ENCODE measurements at places on chromosomes 2 and 18.

GRCh38 chr2:25966531-25967270, 15.6 kb downstream of the KIF3C start:
- no peak for DNase-seq

- no peak for DNase-seq
Observed at GRCh38 chr2:167114018-167114417, 225.7 kb downstream of the XIRP2 start.

DNA sequence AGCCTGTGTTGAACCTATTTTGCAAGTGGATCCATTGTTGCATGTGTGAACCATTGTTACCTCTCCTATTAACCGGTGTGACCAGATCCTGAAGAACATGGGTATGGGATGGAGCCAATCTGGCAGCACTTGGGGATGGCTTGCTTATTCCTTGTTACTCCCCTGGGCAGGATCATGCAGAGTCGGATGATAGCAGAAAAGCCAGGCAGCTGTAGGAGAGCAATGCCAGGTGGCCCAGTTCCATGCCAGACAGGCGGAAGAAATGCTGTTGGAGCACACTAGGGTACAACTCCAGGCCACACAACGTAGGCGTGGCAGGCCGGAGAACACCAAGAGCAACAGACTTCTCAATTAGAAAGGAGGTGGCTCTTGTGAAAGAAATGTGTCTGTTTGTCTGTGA, 16.3 kb upstream of the MYO1B start:
- no peak for DNase-seq

DNA sequence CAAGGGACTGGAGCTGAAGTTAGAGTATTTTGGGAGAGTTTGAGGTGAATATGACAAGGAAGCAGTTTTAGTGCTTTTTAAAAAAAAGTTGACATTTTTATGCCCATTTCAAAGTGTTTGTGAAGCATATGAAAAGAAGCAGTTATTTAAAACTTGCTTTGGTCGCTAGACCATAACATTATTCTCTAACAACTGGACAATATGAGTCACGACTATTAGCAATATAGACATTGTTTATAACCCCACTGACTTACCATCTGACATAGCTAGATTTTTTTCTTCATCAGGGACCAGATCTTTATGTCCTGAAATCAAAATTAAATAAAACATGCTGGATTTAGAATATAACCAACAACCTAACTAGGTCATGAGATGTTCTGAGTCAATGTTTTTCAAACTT, 22.6 kb upstream of the DYTN start:
- DNase-seq = no peak

DNA sequence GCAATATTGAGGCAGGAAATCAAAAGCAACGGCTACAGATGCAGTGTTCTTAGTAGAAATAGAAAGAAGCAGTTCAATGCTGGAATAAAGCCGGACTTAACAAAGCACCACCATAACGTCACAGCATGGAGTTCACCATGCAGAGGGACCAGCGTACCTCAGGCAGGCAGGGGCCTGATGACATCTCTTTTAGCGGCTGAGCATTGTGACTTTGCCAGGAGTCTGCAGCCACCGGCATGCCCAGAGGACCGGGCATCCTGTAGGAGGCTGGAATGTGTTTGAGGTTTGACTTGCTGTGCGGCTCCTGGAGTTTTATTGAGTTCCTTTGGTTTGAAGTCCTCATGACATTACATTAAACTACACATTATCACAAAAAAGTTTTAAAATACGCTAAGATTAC, 139.8 kb downstream of the UXS1 start:
- no peak for DNase-seq

GRCh38 chr2:171319164-171319810, 114.5 kb downstream of the METTL8 start:
- peak; percentile 46 for DNase-seq

Data from Ammon's horn (tissue), 1 donor.